ENCODE measurements at places on chromosomes 2 and 18. TPM values are rescaled to one million over a fixed set of nuclear protein-coding genes. Genes with fewer than 3 reads are reported as not detected.

DNA sequence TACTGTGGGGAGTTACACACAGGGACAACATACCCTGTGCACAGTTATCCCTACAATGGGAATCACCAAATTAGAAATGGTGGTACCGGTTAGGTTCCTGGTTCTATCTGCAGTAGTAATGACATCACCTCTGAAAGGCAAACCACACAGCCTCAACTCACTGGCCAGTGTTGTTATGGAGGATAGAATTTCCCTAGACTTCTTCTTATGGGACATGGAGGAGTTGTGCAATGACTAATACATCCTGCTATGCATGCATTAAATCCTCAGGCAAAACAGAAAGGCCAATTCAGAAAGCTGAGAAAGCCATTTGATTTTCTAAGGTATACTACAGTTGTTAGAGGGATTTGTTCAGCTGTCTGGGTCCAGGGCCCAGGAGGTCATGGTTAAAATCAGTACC lies 439.3 kb downstream of the TMX3 start:
- no peak for DNase-seq

Gene PSMA8
- 0.76 TPM for polyA plus RNA-seq

DNA sequence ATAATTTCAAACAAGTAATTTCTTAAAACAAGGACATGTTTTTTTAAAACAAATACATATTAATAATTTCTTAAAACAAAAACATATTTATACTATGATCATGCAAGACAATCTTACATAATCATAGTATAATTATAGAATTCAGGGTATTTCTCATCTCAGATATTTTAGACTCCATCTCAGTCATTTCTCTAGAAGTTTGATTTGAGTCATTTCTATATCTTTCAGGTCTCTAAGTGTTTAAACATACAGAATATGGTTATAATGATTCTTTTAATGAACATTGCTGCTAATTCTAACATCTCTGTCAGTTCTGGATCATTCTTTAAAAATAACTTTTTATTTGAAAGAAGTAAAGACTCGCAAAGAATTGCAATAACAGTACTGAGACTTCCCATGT lies 154.2 kb upstream of the KYNU start:
- DNase-seq, result no peak

DNA sequence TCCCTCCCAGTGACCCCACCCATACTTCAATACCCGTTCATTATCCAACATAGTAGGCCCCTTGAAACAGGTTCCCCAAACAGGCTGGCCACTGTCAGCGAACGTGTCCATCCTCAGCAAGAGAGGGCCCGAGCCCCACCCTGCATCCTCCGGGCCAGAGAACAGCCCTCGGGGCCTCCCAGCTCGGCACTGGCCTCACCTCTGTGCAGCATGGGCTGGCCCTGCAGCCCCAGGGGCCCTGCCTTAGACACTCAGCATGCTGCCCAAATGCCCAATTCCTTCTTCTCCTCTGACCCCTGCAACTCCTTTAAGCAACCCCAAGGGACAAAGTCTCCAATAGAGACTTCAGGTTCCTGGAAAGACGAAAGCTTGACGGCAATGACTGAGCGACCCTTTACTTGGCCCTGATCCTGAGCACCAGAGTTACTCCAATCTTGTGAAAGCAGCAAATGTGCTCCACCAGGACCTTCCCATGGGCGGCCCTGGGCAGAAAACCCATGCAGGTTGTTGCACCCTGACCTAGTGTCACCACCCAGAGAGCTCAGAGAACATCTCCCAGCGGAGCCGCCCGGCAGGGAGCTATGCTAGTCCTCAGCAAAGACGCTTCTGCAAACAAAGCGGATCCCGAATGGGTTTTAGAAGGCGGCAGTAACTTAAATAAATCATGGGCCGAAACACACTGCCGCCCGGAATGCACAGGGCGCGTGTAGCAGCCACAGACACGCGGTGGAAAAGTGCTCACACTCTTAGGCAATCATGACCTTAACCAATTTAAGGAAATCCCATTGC lies 782 bp downstream of the COL6A3 start:
- DNase-seq, result no peak

Gene HRH4
- polyA plus RNA-seq, result not detected

DNA sequence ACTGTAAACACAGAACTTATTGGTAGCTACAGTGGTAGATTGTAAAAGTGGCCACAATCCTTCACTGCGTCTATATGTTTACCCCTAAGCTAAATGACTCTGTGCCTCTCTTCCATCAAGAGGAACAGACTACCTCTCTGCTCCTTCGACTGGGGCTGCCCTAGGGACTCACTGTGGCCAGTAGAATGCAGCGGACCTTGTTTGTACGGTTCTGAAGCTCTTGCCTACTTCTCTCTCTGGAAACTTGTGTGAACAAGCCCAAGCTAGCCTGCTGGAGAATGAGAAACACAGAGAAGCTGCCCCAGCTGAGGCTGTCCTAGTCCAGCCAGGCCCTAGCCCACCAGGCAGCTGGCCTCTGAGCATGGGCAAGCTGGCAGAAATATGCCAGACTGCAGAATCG lies 140.8 kb upstream of the SLC1A4 start:
- DNase-seq, result no peak

GRCh38 chr18:23876921-23877320 lies 137.6 kb upstream of the TTC39C start:
- DNase-seq, result no peak

GRCh38 chr18:55240978-55241377 lies 281.7 kb upstream of the CCDC68 start:
- no peak for DNase-seq

DNA sequence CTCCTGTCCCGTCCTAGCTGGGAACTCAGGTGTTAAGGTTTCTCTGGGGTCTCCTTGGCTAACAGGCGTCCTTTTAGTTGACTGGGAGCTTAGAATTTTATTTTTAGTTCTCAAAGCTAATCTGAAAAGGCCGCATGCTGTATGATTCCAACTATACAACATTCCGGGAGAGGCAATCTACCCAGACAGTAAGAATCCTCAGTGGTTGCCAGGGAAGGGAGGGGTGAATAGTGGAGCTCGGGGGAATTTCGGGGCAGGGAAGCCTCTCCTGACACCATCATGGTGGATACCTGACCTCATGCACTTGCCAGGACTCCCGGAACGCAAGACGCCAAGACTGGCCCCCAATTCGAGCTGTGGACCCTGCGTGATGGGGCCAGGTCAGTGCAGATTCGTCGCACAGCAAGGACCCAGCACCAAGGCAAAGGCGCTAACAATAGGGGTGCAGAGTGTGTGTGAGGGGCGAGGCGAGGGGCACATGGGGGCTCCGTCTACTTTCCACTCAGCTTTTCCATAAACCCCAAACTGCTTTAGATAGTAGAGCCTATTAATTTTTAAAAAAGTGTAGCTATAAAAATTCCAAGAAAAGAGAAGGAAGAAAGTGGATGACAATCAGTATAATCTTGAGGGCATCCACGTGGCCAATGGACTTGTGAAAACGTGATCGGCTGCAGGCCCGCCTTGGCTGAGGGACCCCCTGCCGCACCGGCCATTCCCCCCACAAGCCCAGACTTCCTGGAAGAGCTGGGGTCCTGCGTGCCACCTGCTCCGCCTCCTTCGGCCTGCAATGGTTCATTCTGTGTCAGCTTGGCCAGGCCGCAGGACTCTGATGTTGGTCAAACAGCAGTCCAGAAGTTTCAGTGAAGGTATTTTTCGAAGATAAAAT lies 17.3 kb downstream of the PDCD1 start:
- no peak for DNase-seq

Gene SGPP2
- polyA plus RNA-seq, result not detected

Gene DNAJC5G
- not detected for polyA plus RNA-seq

Gene CD8A
- polyA plus RNA-seq, result 1.9 TPM

Gene CCDC141
- 7.2 TPM for polyA plus RNA-seq

Gene ASXL3
- polyA plus RNA-seq, result not detected

DNA sequence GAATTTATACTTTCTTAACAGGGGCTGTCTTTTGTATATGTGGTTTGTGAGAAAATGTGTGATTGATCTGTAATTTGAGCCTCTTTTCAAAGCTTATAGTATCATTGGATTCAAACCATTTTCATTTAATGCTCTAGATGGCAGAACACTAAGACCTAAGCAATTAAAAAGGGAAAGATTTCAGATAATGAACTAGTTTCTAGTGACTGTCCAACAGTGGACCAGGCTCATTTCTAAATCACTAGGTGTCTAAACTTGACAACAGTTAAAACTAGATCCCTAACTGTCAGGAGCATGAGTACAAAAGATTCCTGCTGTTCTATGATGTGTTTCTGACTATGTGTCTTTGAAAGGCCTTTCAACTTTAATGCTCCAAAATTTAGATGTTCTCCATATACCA lies 54.6 kb downstream of the ANKRD44 start:
- no peak for DNase-seq

DNA sequence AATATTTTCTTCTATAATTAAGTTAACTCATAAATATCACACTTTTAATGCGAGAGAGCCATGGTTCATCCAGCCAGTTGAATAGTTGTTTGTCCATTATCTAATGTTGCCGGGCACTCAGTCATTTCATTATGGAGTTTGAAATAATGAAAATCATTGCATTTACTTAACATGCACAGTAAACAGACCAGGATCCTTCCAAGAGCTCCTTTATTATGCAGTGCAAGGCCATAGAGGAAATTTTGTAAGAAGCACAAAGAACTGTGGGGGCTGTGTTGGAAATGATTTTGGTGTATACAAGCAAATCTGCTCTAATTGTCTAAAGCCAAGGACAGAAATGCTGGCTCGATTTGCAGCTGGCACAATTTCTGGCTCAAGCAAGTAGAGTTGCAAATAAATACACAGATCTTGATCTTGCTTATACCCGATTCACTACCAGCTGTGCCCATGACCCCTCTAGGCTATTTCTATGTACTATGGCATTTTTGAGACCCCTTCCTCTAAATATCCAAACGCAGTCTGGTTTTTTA lies 400.3 kb upstream of the HNRNPA3 start:
- no peak for DNase-seq

DNA sequence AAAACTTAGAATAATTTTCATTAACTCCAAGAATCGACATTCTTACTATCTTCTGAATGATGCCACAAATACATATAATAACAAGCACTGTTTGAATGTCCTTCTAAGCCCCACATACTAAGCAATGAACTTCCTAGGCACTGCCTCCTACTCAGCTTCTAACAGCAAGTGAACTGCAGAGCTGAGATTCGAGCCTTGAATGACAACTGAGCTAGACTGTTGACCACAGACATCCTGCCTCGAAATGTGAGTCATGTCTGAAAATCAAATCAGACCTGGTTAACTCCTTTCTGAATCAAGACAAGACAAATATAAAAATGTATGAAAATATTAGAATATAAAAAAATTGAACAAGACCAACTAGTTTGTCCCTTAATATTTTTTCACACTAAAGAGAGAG lies 108.1 kb downstream of the MYT1L start:
- DNase-seq, result no peak

GRCh38 chr2:88187038-88187676 lies 17.0 kb downstream of the THNSL2 start:
- no peak for DNase-seq

Gene PLCD4
- polyA plus RNA-seq, result not detected

- no peak for DNase-seq
These were observed 98.1 kb upstream of the SCG2 start for GRCh38 chr2:223700221-223700620.

DNA sequence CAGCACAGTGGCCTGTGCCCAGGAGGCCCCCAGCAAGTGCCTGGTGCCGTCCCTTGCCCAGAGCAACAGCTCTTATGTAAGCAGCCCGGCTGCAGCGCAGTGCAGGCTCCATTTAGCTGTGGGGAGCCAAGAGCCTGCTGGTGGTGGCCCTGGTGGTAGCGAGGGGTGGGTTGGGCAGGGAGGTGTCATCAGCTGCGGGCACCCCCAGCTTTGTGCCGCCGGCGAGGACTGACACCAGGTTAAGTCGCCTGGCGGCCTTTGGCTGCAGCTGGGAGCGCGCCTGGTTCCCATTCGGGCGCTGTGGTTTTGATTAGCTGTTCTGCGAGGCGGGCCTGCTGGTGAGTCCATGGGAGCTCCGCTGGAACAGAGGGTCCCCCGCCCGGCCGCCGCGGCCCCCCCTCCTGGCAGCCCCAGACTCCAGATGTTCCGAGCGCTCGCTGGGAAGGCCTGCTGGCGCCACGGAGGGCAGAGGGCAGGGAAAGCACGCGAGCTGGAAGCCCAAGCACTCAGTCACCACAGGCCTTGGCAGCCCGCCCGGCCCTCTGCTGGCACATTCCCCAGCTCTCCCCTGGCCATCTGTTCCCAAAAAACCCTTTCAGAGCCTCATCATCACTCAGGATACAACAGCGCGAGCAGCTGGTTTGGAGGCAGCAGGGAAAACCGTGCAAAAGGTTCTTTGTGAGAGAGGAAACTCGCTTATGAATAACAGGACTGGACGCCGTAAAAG lies 18.4 kb downstream of the ATOH8 start:
- no peak for DNase-seq

DNA sequence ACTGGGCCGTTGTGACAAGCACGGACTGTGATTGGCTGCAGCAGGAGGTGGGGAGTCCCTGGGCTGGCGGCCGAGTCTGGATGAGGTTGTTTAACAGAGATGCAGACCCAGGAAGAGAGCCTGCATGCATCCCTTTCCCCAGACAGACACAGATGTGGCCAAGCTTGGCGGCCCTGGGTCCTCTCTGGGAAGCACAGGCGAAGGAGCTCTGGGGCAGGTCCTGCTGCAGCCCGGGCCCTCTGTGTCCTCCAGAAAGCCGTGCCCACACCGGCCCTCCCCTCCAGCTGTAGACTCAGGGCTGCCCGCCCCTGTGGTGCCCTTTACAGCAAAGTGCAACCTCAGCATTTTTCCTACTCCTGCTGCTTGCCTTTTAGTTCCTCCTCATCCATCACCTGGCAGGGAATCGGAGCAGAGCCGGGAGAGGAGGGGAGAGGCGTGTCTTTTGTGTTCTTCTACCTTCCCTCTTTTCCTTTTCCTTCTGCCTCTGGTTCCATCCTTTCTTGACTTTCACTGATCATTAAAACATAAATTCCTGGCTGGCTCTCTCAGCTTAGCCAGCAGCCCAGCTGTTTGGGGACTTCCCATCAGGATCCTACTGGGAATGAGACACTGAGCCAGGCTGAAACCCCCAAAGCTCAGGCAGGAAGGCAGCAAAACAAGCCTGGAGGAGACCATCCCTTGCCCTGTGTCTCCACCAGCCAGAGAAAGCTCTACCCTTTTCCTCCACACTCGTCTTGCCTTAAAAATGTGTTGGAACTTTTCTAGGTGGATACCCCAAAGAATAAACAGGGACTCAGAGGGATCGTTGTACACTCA lies 75.0 kb downstream of the CTIF start:
- no peak for DNase-seq

DNA sequence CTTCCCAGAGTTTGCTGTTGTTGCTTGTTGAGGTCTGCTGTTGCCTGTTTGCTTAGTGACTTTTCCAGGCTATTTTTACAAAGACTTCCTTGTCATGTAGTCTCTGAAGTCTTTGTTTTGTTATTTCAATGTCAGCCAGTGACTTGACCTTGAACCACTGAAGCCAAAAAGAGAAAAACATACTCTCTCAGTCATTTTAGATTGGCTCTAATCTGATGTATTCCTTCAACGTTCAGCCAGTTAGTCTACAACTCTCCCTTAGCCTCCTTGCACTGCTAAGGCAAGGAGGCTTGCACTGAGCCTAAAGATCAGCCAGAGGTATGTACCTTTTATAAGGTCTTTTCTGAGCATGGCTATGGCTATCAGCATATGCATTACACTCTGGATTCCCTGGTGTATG lies 27.9 kb downstream of the KIAA1328 start:
- no peak for DNase-seq

Measured in naive B cell (primary cell).